ENCODE measurements at places on chromosomes 12 and 14. TPM values are rescaled to one million over a fixed set of nuclear protein-coding genes. Genes with fewer than 3 reads are reported as not detected.

Gene MUCL1
- not detected for total RNA-seq

Gene KRT72
- not detected for total RNA-seq

Gene CLEC1B
- not detected for total RNA-seq

Gene KRT79
- total RNA-seq = 1.7 TPM

Gene C12orf50
- not detected for total RNA-seq

Gene NR1H4
- not detected for total RNA-seq

Gene SLC4A8
- total RNA-seq = 0.74 TPM

Gene MANSC1
- 16.2 TPM for total RNA-seq
